ENCODE measurements at places on chromosomes 6 and 20.

DNA sequence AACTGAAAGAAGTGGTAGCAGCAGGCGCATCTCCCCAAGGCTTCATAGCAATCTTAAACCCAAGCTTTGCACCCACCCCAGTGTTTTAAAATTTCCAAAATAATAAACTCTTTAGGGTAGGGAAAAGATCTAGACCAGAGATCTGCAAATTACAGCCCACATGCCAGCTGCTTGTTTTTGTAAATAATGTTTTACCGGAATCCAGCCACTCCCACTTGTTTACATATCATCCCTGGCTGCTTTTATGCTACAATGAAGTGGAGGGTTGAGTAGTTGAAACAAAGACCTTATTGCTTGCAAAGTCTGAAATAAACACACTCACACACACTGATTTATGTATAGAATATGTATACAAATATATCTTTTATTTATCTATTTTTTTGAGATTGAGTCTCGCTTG, 30.0 kb downstream of the SLX4IP start:
- DNase-seq = no peak

DNA sequence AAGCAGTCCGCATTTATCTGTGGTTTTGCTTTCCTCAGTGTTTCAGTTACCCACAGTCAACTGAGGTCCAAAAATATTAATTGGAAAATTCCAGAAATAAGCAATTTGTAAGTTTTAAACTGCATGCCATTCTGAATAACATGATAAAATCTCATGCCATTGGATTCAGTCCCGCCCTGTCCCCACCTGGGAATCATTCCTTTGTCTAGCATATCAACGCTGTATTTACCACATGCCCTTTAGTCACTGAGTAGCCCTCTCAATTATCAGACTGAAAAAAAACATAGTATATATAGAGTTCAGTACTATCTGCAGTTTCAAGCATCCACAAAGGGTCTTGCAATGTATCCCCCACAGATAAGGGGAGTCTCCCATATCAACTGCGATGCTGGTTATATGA, 17.1 kb downstream of the RANBP9 start:
- no peak for DNase-seq

DNA sequence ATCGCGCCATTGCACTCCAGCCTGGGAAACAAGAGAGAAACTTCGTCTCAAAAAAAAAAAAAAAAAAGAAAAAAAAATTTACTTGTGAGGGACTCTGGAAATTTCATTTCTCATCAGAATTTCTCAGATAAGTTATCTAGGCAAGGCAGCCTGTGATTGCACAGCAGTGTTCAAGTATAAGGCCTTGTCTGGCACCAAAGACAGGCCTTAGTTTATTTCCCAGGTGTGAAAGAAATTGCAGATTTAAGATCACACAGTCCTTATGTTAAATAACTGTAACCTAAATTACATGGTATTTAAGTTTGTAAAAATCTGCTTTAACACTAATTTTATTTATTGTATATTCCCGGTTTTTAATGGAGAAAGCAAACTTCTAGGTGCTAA, 34.8 kb downstream of the HFE start:
- no peak for DNase-seq

GRCh38 chr6:127894051-127894450, 6.8 kb downstream of the THEMIS start:
- DNase-seq = no peak

DNA sequence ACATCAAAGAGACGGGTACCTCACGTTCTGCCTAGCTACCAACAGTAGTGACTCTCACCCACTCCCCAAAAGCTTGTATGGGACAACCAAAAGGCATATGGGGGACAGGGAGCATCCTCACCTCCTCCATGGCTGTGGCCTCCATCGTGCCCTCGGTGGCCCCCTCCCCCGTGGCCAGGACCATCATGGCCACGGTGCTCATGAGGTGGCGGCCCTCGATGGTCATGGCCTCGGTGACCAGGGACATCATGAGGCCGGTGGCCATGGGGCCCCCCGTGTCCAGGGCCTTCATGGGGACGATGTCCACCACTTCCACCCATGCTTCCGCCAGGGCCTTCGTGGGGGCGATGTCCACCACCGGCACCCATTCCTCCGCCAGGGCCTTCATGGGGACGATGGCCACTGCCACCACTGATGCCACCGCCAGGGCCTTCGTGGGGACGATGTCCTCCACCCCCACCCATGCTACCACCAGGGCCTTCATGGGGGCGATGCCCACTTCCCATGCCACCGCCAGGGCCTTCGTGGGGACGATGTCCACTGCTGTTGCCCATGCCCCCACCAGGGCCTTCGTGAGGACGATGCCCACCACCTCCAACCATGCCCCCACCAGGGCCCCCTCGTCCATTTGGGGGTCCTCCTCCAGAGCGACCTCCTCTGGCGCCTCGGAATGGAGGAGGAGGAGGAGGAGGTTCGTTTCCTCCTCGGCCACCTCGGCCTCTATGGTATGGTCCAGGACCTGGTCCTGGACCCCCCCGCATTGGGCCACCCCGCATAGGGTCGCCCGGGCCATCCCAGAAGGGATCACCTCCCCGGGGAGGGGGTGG, 15.0 kb downstream of the PPP1R10 start:
- no peak for DNase-seq

DNA sequence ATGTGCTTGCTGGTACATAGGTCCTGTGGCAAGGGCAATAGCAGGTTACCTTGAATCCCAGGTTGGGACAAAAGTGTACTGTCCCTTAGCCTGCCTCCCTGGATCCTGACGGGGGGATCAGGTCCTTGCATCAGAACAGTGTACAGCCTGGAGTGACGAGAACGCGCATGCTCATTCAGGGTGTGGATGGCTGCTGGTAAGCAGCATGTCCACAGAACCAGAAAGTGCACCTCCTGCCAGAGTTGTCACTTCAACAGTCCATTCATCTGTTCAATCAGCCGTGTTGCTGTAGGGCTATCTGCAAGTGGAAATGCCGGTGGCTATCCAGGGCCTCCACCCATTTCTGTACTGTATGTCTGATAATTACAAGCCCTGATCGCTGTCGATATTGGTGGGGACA, 236.3 kb upstream of the SOX4 start:
- no peak for DNase-seq

DNA sequence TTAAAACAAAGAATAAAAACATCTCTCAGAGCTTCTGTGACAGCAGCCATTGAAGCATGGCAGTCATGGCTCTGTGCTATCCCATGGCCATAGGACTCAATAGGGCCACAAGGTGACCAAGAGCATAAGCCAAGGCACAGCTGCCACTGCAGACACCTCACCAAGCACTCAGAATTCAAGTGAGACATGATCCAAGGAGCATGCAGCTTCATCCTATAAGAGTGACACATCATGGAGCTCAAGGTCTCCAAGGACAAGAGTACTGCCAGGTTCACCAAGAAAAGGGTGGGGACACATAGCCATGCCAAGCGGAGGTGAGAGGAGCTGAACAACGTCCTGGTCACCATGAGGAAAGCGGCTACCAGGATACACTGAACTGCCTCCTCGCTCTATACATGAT, 53.0 kb downstream of the RCAN2 start:
- no peak for DNase-seq

DNA sequence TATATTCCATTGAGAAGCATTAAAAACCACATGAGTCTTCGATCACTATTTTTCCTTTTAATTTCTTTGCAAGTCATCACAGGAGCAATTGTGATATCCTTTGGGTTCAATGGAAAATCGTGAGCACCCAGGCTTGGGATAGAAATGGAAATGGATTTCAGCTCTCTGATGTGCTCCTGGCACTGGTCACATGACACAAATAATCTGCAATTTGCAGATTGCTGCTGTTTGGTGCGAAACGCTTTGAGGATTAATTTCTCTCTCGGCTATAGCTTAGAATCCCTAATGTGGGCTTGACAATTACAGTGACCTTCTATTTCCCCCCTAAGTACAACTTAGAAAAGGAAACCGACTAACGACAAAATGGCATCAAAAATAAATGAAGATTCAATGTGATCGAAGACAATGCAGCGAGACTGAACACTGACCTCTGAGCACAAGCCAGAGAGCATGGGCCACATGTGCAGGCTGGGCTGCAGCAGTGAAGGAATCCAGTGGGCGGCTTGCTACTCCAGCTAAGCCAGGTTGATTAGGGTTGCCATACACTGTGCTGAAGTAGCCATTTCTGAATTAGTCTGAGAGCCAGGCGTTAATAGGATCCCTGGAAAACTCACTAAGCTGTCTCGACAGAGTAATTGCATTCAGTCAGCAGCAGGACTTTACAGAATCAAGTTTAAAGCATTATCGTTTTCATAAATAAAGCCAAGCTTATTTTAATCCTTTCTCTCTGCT, 301.8 kb upstream of the AGPAT4 start:
- DNase-seq = no peak

DNA sequence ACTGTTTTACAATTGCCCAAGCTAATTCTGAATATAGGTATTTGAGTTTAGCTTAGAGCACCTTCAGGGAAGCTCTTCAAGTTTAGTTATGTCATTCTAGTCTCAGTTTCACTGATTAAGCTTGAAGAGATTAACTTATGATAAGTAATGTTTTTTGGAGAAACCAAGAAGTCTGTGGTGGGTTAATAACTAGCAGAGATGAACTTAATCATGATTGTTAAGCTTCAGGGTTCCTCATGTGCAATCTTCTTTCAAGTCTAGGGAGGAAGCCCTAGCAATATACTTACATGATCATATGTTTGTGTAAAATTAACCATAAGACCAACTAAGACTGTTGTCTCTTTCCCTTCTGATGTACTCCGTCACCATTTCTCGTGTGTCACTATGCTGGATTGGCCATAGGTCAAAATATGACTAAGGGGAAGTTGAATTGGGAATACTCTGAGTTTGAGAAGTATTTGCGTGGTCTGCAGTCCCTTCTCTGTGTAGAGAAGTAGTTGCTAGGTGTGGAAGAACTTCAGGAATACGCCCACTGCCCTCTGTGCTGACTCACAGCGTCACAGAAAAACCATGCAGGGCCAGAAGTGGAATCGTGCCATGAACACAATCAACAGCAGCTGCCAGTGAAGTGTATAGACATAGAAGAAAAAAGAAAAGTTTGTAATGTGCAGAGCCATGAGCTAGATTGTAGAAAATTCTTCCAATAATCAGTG, 88.3 kb downstream of the SH3BGRL2 start:
- DNase-seq = no peak

GRCh38 chr20:14609328-14610221, 272.2 kb upstream of the FLRT3 start:
- no peak for DNase-seq

GRCh38 chr6:6681075-6681849, 92.7 kb downstream of the LY86 start:
- DNase-seq = no peak

GRCh38 chr20:62368392-62368975, 1.4 kb upstream of the LAMA5 start:
- no peak for DNase-seq

- no peak for DNase-seq
These were observed 3.7 kb upstream of the SLC17A2 start for GRCh38 chr6:25934156-25934555.

GRCh38 chr6:27334141-27334540, 22.1 kb upstream of the POM121L2 start:
- DNase-seq = no peak

GRCh38 chr6:10794239-10794638, 44.1 kb downstream of the MAK start:
- no peak for DNase-seq

DNA sequence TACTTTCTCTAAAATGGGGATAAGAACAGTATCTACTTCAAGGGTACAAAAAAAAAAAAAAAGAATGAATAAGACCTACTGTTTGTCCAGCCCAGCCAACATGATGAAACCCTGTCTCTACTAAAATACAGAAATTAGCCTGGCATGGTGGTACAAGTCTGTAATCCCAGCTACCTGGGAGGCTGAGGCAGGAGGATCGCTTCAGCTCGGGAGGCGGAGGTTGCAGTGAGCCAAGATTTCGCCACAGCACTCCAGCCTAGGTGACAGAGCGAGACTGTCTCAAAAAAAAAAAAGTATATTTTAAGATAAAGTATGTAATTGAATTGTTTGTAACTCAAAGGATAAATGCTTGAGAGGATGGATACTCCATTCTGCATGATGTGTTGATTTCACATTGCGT, 2.0 kb downstream of the BLTP3A start:
- no peak for DNase-seq

GRCh38 chr20:14726591-14726990, 389.2 kb upstream of the FLRT3 start:
- no peak for DNase-seq

GRCh38 chr6:27140999-27141528, 106.4 kb upstream of the PRSS16 start:
- DNase-seq = no peak

- DNase-seq = no peak
These were observed 54.3 kb upstream of the GATA5 start for GRCh38 chr20:62529896-62530642.

DNA sequence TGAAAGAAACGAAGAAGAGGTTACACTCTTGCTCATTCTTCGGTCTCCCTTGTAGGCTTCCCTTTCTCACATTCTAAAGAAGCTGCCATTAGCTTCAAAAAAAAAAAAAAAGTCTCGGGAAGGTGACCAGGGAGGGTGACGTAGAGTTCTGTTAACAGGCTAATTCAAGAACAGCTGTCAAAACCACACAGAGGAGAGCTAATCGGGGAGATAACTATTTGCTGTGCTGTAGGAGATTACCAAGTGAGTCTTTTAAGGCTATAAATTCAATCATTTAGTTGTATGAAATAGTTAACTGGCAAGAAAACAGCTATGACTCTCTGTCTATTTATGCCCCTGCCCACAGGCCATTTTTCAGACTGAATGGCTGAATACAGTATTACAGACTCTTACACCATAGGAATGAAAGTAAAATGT, 256.8 kb downstream of the SYNE1 start:
- no peak for DNase-seq

GRCh38 chr6:142416179-142416578, 114.4 kb downstream of the ADGRG6 start:
- DNase-seq = no peak

GRCh38 chr20:25325997-25326396, 64.6 kb downstream of the ABHD12 start:
- DNase-seq = no peak

GRCh38 chr6:40885139-40885774, 153.8 kb downstream of the UNC5CL start:
- DNase-seq = no peak

DNA sequence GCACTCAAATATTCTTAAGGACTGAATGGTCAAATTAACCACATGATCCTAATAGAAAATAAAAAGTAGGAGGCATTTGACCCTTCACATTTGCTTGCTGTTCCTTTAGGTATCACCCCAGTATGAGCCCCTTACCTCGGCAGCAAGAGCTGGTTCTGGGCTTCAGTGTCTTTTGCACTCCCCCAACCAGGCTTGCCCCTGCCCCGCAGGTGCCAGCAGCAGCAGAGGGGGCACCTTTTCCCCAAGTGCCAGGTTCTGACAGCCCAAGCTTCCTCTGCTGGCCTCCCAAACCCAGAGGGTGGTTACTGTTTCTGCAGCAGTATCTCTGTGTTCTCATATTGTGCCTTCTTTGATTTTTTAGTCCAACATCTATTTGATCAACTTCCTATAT, 23.2 kb downstream of the UBE2V1 start:
- DNase-seq = no peak

Measured in activated T-cell treated with anti-CD3 and anti-CD28 coated beads, Interleukin-2, amount 50 U/mL, for 1 hour (primary cell).